ENCODE measurements at places on chromosomes 13 and 19.

DNA sequence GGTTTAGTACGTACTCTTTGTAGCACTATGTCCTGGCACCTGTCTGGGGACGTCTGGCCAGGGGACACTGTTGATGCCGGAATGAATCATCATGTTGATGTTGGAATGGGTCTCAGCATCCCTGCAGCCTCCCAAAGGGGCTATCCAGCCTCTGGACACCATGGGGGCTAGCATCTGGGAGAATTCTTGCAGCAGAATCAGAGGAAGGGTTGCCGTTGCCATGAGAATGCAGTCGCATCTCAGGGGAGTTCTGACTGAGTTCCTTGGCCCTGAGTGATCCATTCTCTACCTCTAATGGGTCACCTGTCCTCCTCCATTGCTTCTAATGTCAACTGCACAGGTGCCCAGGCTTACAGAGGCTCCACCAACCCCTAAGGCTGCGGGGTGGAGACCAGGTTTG lies 129.1 kb downstream of the UQCRFS1 start:
- DNase-seq: no peak

DNA sequence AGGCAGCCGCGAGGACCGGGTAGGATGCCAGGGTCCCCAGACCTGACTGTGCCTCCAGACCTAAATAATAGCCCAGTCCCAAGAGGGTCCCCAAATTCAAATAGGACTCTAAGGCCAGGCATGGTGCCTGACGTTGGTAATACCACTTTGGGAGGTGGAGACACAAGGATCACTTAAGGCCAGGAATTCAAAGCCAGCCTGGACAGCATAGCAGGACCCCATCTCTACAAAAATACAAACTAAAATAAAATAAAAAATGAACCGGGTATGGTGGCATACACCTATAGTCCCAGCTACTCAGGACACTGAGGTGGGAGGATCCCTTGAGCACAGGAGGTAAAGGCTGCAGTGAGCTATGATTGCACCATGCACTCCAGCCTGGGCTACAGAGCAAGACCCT lies 5.4 kb upstream of the APLP1 start:
- DNase-seq: no peak

DNA sequence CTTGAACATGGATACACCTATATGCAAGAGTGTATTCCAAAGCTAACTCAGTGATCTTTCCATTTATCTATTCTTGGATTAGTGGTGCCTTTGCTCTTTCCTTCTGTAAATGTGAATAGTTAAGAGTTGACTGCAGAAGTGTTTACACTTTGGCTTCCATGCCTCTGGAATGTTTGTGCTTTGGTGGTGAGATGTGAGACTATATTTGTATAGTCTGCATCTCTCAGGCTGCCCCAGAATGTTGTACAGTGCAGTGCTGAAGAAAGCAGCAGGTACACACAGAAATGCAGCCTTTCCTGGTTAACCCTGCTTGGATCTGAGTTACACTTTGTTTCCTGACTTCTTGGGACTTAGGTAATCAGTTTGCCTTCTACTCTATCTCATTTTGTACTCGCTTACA lies 90.2 kb downstream of the DNAJC15 start:
- no peak for DNase-seq

- DNase-seq: no peak
These were observed 645.1 kb downstream of the UQCRFS1 start for GRCh38 chr19:28567834-28568233.

- DNase-seq: no peak
These were observed 150.4 kb downstream of the PDS5B start for GRCh38 chr13:32736648-32737047.

DNA sequence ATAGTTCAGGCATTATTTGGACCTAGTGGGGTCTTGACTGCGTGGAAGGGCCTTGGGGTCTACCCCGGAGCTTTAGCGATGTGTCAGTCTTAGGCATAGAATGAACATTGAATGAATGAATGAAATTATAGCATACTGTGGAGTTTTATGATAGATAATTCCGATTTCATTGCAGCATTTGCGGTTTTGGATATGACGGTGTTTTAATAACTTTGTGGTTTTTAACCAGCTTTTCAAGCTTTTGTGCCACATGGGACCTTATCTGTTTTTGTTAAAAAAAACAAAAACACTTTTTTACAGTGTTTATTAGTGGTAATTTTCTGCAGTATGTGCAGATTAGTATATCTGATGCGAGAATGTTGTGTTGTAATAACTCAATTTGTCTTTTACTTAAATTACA lies 696 bp downstream of the NUP58 start:
- no peak for DNase-seq

GRCh38 chr19:48815870-48816501 lies 5.2 kb upstream of the BCAT2 start:
- no peak for DNase-seq

DNA sequence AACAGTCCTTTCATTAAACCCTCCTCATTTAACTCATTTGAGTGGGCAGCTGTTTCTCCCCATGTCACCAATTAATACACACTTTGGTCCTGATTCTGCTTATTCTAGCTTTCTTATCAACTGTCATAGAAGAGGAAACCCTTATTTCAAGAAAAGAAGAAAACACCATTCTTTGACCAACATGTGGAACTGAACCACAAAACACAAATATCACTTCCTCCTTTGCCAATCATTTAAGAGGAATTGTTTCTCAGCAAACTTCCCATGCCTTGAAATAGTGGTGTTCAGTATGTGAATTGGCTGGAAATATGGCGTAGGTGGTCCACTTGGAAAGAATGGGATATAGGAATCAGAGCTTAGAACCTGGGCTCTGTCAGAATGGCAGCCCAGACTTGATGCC lies 20.4 kb downstream of the MBD3L2B start:
- DNase-seq: no peak

GRCh38 chr19:18137657-18138339 lies 15.2 kb upstream of the PIK3R2 start:
- no peak for DNase-seq

DNA sequence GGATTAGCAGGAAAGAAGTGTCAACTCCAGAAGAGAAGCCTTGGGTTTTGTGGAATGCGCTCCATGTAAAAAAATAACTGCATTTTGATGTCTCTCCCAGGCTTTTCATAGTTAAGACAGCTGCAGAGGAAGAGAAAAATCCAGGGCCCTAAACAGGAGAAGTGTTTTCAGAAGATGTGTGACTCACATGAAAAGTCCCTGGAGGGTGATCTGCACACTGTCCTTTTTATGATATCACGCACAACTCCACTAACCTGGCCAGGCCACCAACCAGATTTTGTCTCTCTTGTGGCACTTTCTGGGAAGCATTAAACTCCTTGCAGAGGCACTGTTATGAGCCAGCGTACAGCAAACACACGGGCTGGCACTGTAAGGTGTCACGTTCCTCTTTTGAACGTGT lies 267.3 kb downstream of the FGF9 start:
- DNase-seq: no peak

- DNase-seq: no peak
These were observed 1.7 kb upstream of the USPL1 start for GRCh38 chr13:30615866-30616541.
